ENCODE measurements at places on chromosomes 2 and 18.

DNA sequence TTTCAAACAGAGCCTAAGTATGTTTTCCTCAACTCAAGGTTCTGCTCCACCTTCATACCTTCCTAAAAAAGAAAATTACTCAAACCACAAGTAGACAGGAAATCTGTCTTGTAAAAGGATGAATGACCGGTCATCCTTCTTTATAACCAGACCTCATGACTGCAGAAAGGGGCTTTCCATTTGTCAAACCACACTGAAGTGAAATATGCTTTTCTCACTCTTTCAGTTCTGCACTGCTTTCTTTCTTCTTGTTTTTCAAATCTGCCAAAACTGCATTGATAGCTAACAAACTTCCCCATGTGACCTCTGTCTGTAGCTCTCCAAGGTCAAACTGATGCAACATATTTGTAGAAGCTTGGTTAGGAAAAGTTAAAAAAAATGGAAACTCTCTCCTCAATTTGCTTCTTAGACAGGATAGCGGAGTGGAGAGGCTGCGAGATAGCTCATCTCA is 308.9 kb upstream of the CCDC68 start:
- DNase-seq, result no peak

- no peak for DNase-seq
Observed at GRCh38 chr2:179592167-179592936, 269.1 kb downstream of the ZNF385B start.

DNA sequence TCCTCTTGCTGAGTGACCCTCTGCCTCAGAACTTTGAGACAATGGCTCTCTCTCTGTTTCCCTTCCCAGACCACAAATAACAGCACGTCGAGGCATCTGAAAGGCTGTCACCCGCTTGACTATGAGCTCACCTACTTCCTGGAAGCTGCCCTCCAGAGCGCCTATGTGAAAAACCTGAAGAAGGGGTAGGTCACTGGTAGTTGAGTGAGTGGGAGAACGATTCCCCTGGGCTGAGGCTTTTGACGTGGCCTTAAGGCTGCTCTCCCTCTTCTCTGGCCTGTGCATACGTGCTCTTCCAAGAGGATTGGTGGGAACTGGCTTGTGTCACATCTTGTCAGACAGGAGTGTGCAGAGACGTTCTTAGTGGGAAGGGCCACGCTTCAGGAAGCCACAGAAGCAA is 63.1 kb upstream of the MCFD2 start:
- no peak for DNase-seq

DNA sequence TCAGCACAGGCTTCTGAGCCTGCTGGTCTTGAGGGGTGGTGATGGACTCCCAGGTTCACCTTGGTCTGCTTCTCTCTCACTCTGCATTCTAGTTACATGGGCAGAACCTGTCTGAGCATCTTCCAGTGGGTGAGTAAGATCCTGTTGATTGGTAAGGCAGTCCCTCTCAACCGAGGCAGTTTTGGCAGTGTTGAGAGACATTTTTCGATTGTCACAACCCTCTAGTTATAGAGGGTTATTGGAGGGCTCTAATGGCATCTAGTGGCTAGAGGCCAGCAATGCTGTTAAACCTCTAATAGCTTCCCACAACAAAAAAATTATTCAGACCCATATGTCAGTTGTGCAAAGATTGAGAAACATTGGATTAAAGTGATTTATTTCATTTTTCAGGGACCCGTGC is 9.3 kb upstream of the MGAT5 start:
- no peak for DNase-seq

GRCh38 chr2:97868986-97869721 is 126.6 kb downstream of the TMEM131 start:
- no peak for DNase-seq

GRCh38 chr2:72367530-72368225 is 220.0 kb upstream of the CYP26B1 start:
- DNase-seq, result no peak

GRCh38 chr2:95316466-95317122 is 19.4 kb downstream of the KCNIP3 start:
- no peak for DNase-seq

DNA sequence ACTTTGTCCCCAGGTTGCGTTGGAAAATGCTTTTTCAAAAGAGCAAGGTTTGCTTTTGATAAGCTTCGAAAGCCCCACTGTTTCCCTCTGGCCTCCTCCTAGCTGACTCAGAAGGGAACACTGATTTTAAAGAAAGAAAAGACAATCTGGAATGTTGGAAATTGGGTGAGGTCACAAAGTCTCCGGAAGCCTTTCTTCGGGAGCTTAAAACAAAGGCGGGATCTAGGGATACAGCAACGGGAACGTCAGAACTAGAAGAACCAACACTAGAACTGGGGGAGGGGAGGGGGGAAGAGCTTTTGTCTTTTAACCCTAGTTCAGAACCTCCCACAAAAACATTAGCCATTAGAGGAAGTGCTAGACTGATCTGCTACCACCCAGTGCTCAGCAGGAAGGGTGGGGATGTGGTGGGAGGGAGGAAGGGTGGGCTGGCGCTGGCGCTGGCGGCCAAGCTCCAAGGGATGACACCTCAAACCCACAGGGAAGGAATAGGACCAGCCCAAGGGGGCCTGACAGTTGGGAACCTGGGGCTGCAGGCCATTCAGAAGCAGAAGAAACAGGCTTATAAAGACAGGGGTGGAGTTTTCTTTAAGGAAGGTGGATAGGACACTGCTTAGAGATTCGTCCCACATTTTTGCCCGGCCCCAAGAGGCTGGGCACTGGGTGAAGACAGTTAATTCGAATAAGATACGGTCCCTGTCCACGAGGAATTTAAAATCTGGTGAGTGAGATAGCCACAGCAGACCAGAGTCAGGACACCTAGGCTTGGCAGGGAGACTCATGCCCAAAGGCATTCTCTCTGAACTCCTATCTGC is 1.7 kb downstream of the TMSB10 start:
- peak; percentile 49 for DNase-seq

- no peak for DNase-seq
Observed at GRCh38 chr18:22163416-22164161, 5.8 kb upstream of the GATA6 start.

GRCh38 chr2:132652474-132652873 is 17.5 kb downstream of the LYPD1 start:
- no peak for DNase-seq

GRCh38 chr2:25374411-25374810 is 32.7 kb upstream of the DNMT3A start:
- DNase-seq, result no peak

DNA sequence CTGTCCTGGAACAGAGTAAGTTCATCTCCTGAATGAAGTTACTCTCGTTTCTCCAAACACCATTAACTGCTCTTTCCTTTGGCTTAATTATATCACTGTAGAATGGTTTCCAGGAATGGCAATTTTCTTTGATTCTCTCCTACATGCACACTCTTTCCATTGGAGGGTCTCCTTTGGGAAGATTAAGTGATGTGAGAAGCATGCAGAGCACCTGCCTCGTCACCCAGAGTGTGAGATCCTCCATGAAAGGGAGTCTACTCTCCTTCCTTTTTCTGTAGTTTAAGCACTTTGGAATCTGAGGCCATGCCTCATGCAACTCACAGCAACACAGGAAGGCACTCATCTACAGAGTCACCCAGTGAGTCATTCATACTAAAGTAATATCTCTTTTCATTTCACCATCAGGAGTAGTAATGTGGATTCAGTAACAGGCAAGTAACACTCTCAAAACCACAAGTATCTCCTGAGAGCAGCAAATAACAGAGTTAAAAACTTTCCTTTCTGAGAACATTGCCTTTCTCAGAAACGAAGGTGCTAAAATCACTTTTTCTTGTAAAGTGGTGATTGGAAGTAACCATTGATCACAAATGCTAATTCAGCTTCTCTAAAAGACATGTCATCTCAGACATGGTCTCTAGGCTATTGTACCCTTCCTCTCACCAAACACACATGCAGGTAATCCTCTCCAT is 52.8 kb upstream of the IL1RL1 start:
- peak; percentile 38 for DNase-seq

- no peak for DNase-seq
Observed at GRCh38 chr2:240646176-240646899, 21.1 kb downstream of the GPR35 start.

DNA sequence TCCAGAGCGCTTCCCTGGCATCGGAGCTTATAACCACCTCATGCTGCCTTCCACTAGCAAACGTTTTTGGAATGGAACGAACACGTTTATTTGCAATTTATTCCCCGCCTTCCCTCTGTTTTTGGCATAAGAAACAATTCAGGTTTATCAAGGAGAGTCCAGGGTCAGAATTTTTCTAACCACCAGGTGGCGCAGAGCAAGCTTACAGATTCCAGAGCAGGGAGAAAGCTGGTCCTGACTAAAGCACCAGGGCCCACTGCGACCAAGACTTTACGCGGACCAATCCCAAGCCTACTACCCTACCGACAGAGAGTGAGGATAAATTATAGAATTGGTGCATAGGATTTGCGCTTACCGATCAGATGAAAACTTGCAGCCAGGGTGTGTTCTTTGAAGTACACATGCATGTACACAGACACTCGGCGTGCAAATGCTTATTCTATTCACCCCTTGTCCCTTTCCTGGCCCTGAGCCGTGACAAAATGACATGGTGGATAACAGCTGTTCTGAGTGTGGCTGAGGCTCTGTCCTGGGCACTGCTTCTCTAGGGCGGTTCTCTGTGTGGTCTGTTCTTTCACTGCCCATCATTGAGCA is 34.7 kb downstream of the NAPG start:
- peak; percentile 49 for DNase-seq

- DNase-seq, result no peak
Observed at GRCh38 chr2:233091595-233092375, 31.6 kb downstream of the INPP5D start.

GRCh38 chr2:65231892-65232477 is 4.4 kb downstream of the ACTR2 start:
- no peak for DNase-seq

DNA sequence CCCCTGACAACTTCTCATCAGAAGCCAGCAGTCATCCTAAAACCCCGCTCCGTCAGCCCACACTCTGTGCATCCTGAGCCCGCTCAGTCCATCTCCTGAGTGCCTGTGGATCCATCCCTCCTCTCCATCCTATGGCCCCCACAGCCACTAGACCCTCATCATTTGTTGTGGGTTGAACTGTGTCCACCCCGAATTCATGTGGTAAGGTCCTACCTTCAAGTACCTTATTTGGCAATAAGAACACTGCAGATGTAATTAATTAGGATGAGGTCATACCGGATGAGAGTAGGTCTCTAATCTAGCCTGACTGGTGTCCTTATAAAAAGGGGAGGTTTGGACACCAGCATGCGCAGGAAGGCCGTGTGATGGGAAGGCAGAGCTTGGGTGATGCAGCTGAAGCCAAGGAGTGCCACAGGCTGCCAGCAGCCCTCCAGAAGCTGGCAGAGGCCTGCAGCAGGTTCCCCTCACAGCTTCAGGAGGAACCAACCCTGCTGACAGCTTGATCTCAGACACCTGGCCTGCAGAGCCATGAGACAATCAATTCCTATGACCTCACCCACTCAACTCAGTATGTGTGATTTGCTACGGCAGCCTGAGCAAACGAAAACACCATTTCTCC is 192.4 kb downstream of the ZBTB7C start:
- DNase-seq, result no peak

DNA sequence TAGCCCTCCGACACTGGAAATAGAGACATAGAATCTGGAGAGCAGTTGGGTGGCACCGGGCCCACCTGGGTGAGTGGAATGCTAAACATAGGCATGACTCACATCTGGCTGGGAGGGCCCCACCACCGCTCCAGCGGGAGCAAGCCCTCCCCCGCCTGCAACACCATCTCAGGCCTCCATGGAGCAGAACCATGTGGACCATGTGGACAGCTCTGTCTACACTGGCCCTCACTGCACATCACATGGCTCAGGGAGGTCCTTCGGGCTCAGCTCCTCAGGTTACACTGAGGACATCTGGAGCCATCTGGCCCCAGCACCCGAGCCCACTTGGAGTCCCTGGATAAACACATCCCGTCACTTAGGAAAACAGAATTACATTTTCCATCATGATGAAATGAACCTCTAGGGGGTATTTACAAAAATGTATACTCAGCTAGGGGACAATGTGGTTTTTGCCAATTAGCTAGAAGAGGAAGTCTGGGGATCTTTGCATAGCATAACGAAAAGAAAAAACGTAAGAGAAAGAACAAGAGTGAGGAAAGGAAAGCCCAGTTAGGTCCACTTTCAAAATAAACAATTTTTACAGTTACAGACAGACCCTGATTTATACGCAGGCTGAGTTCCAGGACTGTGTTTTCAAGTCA is 30.7 kb upstream of the MLPH start:
- DNase-seq, result no peak

- DNase-seq, result no peak
Observed at GRCh38 chr2:234341306-234341985, 155.4 kb downstream of the ARL4C start.

Data from stimulated activated CD4-positive, alpha-beta T cell treated with anti-CD3 and anti-CD28 coated beads, Interleukin-4, amount 100 ng/mL, for 4 hours (primary cell).